ENCODE measurements at places on chromosomes 16 and 17.
A peak's percentile ranks its signal among the peaks of the same experiment; 100 is the strongest.

GRCh38 chr16:67509016-67509415, 19.6 kb upstream of the RIPOR1 start:
- H3K27ac ChIP-seq, result no peak overlapping the region
- no peak for DNase-seq
- peaks cover 5% of the 10 kb centered on the region for H3K4me1 ChIP-seq
- H3K4me3 ChIP-seq, result no peak overlapping the region
- no peaks in the 10 kb centered on the region for H3K36me3 ChIP-seq
- no peaks in the 10 kb centered on the region for H3K27me3 ChIP-seq

DNA sequence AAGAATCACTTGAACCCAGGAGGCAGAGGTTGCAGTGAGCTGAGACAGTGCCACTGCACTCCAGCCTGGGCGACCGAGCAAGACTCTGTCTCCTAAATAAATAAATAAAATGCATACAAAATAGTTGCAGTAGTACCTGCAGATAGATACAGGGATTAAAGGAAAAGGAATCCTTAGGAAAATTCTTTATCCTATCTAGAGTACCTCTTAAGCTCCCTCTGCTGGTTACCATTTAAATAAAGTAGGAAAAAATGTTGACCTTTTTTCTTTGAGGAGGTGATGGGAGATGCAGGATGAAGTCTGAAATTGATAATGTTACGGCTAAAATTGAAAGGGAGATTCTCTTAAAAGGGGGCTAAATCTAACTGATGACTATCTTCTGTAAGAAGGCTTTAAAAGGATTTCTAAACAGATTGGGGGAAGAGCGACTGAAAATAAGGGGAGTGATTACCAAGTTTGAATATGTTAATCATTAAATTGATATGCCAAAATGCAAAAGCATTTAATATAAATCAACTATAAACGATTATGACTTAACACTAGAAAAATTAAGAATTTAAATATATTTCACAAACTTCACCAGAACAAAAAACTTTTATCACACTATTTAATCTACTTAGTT, 29.4 kb downstream of the C16orf87 start:
- H3K27me3 ChIP-seq, result no peaks in the 10 kb centered on the region
- peak; percentile 31 for DNase-seq
- H3K27ac ChIP-seq, result no peak overlapping the region

DNA sequence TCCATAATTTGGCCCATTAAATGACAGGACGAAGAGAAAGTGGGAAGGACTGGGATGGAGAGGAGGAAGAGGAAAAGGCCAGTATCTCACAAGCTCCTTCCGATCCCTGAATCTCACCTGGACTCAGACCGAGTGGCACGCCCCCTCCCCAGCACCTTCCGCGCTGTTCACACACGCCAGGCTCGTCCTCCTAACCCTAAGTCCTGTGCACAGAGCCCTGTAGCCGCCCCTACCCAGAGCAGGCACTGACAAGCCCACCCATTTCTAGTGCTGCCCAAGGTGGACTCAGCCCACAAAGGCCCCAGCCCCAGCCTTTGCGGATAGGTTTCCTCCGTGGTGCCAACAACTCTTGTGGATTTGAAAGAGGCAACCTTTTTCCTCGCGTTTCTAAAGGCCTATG, 9.2 kb downstream of the HS3ST3B1 start:
- H3K4me1 ChIP-seq, result peaks cover 23% of the 10 kb centered on the region
- no peak for DNase-seq
- H3K27ac ChIP-seq, result no peak overlapping the region
- H3K36me3 ChIP-seq, result peaks cover 6% of the 10 kb centered on the region
- H3K27me3 ChIP-seq, result no peaks in the 10 kb centered on the region

DNA sequence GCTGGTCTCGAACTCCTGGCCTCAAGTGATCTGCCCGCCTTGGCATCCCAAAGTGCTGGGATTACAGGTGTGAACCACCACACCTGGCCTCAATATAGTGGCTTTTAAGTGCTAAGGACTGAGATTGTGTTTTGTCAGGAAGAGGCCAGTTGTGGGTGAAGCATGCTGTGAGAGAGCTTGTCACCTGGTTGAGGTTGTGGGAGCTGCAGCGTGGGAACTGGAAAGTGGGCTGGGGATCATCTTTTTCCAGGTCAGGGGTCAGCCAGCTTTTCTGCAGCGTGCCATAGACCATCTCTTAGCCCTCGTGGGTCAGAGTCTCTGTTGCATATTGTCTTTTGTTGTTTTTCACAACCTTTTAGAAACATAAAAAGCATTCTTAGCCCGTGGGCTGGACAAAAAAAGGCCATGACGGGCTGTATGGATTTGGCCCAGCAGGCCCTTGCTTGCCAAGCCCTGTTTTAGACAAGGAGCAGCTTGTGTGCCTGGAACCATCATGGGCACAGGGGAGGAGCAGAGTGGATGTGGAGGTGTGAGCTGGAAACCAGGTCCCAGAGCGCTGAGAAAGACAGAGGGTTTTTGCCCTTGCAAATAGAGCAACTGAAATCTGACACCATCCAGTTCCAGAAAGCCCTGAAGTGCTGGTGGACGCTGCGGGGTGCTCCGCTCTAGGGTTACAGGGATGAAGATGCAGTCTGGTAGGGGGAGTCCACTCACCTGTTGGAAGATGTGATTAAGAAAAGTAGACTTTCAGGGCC, 5.5 kb downstream of the BIRC5 start:
- no peak for DNase-seq
- peak overlapping the region; percentile 74 for H3K27ac ChIP-seq
- H3K27me3 ChIP-seq, result no peaks in the 10 kb centered on the region
- no peaks in the 10 kb centered on the region for H3K4me1 ChIP-seq

DNA sequence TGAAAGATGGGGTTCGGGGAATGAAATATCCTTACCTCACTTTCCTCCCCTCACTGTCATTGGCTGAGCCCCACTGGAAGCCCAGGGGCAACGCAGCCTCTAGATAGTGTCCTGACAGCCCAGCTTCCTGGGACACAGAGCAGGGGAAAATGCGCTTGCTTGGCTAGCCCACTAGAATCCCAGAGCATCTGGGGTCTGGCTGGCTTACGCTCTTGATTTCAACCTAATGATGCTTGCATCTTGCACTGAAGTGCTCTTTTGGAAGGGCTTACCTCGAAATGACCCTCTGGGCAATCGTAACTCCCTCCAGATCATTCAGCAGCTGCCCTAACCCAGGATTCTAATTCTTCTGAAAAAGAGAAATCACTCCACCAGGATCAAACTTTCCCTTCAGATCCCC, 147.6 kb downstream of the SOX9 start:
- no peaks in the 10 kb centered on the region for H3K27me3 ChIP-seq
- H3K36me3 ChIP-seq, result no peaks in the 10 kb centered on the region
- no peak overlapping the region for H3K27ac ChIP-seq

- H3K27ac ChIP-seq, result no peak overlapping the region
- DNase-seq, result no peak
- no peak overlapping the region for H3K4me3 ChIP-seq
- H3K36me3 ChIP-seq, result peaks cover 6% of the 10 kb centered on the region
Observed at GRCh38 chr17:35531160-35531559, 6.3 kb downstream of the SLFN12L start.

DNA sequence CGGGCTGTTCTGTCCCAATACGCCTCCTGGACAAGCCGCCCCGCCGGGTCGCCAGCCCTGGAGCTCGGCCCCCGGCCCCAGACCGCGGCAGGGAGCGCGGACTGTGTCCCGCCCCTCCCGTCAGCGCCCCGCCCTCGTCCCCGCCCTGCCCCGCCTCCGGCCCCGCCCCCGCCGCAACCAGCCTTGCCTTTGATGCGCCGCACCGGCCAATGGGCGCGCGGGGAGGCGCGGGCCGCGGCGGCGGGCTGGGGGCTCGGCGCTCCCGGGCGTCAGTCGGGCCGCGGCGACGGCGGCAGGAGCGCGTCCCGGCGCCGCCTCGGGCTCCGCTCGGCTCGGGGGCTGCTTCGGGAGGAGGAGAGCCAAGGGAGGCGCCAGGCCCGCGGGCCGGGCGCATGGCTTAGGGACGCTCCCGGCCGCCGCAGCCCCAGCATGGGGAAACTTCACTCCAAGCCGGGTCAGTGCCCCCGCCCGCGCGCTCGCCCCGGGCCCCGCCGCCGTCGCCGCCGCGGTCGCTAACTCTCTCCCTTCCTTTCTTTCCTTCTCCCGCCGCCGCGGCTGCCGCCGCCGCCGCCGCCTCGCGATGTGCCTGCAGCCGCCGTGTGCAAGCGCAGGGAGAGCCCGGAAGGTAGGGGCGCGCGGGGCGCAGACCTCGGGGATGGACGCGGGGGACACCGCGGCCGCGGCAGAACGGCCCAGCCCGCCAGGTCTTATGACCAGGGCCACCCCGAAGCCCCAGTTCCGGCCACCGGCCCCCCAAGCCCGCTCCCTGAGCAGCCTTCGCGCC, at the start of gene NKD1:
Gene NKD1, plus strand, starts transcription at position 272 of the 784 bp plus-strand sequence. Its CDS starts 158 bp downstream, at position 430.
- peak within 1 kb of the TSS; percentile 70 for H3K4me3 ChIP-seq
- H3K27ac ChIP-seq, result no peak within 1 kb of the TSS
- no peaks in the 10 kb centered on the region for H3K4me1 ChIP-seq
- no peaks in the 10 kb centered on the region for H3K27me3 ChIP-seq
- DNase-seq, result peak; percentile 59
- no peaks in the 10 kb centered on the region for H3K36me3 ChIP-seq

All from MCF 10A (cell line).